ENCODE measurements at places on chromosomes 2 and 18.

GRCh38 chr2:37317746-37318145 is 6.9 kb downstream of the PRKD3 start:
- no peak for DNase-seq

GRCh38 chr18:58639751-58640427 is 11.0 kb upstream of the ALPK2 start:
- peak; percentile 38 for DNase-seq

- DNase-seq, result no peak
These were observed 45.0 kb upstream of the EML4 start for GRCh38 chr2:42124011-42124785.

DNA sequence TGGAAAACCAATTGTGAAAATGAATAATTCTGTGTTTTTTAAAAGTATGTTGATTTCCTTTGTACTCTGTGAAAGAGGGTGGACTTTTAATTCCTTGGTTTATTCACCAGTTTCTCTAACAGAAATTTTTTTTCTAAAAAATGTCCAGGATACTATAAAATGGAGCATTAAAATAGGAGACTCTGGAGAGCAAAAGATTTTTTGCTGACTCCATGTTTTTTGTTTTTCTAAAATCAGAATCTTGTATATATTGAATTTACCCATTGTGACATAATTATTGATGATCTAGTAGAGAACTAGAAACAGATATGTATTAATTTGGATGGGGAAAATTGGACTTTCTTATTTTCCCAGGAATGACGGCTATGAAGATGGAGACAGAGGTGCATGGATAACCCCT is 23.2 kb upstream of the EFEMP1 start:
- DNase-seq, result no peak

GRCh38 chr2:186884587-186884986 is 35.6 kb upstream of the ZSWIM2 start:
- peak; percentile 33 for DNase-seq

- DNase-seq, result no peak
These were observed 189.5 kb downstream of the DOK6 start for GRCh38 chr18:69590150-69590549.

DNA sequence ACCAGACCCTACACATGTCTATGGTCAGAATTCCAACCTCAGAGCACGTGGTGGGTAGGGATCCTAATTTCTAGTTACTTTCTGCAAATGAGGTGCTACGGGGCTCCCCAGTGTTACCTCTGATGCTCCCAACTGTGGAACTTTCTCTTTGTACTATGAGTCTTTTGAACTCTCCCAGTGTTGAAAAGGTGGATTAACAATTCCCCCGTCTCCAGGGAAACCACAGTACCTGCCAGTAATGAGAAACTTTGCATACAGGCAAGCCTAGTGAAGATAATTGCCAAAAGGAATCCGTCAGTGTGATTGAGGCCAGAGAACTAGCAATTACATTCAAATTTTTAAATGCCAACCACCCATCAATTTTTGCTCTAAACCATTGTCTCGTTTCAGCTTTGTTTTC is 129.0 kb upstream of the FOSL2 start:
- DNase-seq, result no peak

- DNase-seq, result no peak
These were observed 53.5 kb upstream of the FN1 start for GRCh38 chr2:215489288-215489848.

- no peak for DNase-seq
These were observed 861.8 kb downstream of the TRIB2 start for GRCh38 chr2:13578547-13578946.

DNA sequence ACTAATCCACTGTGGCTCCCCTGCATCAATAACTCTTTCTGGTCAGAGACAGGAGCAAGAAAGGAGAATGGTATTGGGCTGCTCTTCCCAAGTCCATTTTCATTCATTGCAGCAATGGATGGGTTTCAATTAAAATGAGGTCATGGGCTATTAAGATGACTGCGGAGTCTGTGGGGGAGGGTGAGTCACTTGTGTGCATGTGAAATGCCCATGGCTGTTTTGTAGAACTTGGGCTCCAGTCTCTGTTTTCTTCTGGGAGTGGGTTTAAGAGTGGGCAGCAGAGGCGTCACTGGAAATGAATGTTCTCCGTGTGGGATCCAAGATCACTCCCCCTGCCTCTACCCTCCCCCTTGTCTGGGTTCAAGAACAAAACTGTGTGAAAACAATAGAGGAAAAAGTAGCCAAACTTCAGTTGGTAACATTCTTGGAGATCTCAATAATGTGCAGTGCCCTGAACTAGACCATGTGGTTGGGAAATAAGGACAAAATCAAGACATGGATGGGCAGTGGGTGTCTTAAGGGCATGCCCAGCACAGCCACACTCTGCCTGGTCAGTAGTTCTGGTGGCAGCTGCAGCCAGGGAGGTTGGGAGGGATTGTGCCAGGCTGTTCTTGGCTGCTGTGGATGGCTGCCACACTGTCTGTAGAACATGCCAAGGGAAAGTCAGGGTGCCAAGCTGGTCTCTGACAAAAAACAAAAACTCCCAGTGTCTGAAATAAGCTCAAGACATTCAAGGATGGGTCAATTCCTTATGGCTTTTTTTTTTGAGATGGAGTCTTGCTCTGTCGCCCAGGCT is 68.2 kb upstream of the CXCR4 start:
- no peak for DNase-seq

- DNase-seq, result no peak
These were observed 82.0 kb downstream of the DPP4 start for GRCh38 chr2:161991991-161992390.

GRCh38 chr2:128298846-128299507 is 19.7 kb downstream of the HS6ST1 start:
- DNase-seq, result no peak

- DNase-seq, result peak; percentile 36
These were observed 79.8 kb upstream of the CCDC141 start for GRCh38 chr2:179129574-179130238.

GRCh38 chr2:108325756-108326155 is 37.1 kb downstream of the SULT1C2 start:
- DNase-seq, result no peak

- DNase-seq, result peak; percentile 50
These were observed 213.0 kb downstream of the SP3 start for GRCh38 chr2:173752152-173752551.

- no peak for DNase-seq
These were observed 65.1 kb downstream of the GAREM1 start for GRCh38 chr18:32405588-32405987.

- DNase-seq, result no peak
These were observed 96.0 kb upstream of the ALKAL2 start for GRCh38 chr2:383888-384287.

GRCh38 chr18:52060607-52061304 is 279.2 kb upstream of the DCC start:
- no peak for DNase-seq

DNA sequence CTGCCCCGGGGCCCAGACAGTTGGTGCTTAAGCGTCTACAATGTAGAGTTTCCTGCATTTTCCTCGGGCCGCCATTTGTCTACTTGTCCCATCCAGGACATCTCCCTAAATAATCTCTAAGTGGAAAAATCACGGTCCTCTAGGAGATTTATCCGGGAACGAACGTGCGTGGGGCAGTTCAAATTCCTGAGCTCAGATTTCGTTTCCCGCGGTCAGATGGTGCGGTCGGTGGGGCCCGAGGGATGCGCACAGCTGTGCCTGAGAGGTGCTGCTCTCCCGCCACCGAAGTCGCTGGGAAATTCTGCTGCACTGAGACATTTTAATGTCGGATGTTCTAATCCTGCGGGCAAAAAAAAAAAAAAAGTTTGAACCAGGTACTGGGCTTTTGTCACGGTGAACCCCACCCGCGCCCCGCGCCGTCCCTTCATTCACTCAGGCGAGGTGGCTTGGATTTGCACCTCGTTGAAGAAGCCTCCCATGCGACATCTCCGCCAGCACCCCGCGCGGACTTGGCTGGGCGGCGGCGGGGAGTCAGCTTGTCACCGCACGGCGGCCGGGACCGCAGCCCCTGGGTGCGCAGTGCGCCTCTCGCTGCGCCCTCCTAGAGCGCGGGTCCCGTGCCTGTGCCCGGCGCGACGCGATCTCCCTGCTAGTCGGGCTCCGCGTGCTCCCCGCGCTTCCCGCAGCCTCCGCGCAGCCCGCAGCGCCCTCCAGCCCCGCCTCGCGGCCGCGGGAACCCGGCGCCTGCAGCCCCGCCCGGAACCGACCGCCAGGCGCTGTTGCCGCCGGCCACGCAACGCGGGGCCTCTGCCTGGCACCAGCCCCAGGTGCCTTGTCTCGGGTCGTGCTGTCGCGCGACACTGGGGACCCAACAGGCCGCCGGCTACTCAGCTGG is 191.9 kb upstream of the TCF4 start:
- DNase-seq, result peak; percentile 48

GRCh38 chr2:100703739-100704138 is 116.2 kb upstream of the NPAS2 start:
- no peak for DNase-seq

DNA sequence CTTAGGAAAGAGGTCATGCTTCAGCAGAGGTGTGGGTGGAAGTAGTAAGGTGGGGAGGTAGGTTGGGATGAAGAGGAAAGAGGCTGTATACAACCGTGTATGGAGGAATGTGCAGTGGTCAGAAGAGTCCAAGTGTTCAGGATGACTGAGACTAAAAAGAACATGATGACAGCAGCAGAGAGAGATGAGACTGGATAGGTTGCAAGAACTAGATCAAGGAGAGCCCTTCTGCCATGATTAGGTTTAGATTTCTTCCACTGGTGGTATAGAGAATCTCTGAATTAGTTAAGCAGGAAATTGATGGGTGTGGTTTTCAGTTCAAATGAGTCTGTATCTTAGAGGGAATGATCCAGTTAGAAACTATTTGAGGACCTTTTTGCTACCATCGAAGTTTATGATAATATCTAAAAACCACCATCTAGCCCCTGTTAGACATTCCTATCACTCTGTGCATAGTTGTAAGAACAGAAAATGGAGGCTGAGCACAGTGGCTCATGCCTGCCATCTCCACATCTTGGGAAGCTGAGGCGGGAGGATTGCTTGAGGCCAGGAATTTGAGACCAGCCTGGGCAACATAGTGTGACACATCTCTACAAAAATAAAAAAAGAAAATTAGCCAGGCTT is 221.0 kb downstream of the LTBP1 start:
- no peak for DNase-seq

- no peak for DNase-seq
These were observed 83.5 kb upstream of the SKOR2 start for GRCh38 chr18:47334966-47335365.

- no peak for DNase-seq
These were observed 7.0 kb upstream of the SCTR start for GRCh38 chr2:119531292-119531691.

GRCh38 chr2:223084873-223085272 is 32.9 kb downstream of the KCNE4 start:
- DNase-seq, result no peak

All from cardiac fibroblast (primary cell).